ENCODE measurements at places on chromosomes 7 and 10.

- no peak for DNase-seq
Observed at GRCh38 chr10:35415505-35415904, 79.2 kb downstream of the CCNY start.

DNA sequence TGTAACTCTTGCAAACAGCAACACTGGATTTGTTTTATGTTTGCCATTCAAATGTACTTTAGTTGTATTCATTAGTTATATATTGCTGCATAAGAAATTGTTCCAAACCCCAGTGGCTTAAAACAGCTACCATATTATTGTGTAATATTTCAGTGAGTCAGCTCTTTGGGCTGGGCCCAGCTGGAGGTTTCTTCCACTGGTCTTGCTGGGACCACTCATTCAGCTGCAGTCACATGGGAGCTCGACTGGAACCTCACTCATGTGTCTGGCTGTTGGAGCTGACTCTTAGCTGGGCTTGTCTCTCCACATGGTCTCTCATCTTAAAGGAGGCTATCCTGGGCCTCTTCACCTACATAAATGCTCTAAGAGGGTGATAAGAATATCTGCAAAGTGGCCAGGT, 23.2 kb upstream of the PIP4K2A start:
- peak; percentile 44 for DNase-seq

DNA sequence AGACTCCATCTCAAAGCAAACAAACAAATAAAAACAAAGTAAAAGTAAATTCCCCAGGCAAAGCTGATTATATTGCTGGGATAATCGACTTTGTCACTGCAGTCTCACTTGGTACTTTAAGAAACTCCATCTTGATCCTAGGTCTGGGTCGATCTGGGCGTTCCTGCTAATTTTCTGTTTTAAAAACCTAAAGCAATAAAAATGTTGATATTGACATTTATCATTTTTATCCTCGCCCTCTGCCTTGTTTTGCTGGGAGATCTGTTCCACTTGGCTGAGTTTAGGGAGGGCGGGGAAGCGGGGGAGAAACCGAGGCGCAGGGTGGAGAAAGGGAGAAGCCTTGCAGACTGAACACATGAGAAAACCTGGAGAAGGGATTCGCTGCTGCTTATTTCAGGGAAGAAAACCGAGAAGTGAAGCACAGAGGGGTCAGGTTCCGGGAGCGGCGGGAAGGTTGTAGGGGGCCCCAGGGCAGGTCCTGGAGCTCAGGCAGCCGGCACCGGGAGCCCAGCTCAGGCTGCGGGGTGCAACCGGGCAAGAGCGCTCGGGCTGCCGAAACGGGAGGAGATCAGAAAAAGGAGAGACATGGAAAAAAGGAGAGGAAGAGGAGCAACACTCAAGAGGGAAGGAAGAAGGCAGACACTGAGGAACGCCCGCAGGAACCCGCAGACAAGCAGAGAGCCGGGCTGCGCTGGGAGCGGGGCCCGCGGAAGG, 27.3 kb upstream of the KMT2C start:
- DNase-seq = peak; percentile 13

- peak; percentile 57 for DNase-seq
Observed at GRCh38 chr10:49539320-49539885, 482 bp upstream of the ERCC6 start.

DNA sequence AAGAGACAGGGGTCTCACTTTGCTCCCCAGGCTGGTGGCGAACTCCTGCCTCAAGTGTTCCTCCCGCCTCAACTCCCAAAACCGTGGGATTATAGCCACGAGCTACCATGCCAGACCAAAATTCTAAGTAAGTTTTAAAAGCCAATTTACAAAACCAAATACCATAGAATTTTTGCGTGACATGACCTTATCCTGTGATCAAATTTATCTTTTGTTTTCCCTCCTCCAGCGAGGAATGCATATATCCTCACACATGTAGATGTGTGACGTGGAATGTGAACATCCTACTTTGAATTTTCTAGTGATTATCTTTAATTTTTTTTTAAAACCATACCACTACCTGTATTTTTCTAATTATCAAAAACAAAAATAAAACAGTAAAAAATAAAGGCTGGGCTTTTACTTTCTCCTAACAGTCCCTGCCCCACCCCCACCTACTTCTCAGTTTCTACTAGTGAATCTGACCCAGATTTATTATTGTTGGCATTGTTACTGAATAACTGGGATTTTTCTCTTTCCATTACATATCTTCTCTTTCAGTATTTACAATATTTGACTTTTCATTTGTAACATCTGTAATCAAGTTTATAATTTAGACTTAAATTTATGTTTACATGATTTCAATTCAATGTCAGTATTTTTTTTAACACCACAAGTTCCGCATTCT, 26.0 kb downstream of the CYTH3 start:
- DNase-seq = no peak

DNA sequence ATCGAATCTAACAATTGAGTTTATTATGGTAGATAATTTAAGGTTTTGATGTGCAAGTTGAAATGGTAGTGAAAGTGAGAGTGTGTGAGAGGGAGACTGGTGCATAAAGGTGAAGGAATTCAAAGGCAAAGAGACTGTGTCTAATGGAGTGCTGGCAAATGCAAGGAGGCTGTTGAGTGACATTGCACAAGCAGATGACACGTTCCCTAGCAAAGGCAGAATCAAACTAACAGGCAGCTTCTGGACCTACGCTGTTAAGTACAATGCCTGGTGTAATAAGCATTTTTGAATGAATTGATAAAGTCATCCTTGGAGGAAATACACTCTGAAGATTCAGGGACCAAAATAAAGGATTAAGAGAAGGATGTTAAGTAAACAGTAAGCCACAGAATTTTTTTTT, 11.7 kb upstream of the GPR141 start:
- no peak for DNase-seq

GRCh38 chr7:98628418-98628817, 11.3 kb downstream of the NPTX2 start:
- DNase-seq = no peak

GRCh38 chr7:120843109-120843508, 14.8 kb downstream of the TSPAN12 start:
- DNase-seq = no peak

DNA sequence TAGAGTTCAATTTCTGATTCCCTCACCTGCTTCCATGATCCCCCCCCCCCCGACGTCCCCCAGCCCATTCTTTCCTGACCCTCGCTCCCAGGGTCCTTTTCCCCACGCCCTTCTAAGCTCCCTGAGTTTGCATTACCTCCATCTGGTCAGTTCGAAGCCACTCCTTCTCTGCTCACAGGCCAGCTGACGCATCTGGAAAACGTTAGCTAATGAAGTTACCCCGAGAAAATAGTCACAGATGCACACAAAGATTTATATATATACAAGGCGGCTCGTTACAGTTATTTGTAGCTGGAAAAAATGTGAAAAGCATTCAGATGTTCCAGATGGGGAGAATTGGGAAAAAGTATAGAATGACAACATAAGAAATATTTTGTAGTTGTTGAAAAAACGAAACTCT, 630.0 kb upstream of the FOXK1 start:
- no peak for DNase-seq

DNA sequence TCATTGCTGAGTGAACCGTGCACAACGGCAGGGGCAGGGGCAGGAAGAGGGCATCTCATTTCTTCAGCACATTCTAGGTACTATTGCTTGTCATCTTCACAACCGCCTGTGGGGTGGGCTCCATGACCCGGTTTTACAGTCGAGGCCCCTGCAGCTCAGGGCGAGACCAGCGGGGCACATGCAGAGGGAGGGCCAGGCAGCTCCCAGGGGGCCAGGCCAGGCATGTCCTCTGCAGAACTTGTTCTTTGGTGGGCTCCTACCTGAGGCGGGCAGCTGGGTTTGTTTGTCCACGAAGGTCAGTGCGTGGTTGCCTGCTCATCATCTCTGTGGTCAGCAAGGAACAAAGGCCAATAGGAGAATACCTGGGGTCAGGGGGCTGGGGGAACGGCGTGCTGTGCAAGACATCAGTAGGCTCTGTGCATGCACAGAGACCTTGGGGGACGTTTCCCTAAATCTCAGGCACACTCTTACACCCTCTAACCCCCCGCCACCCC, 75.1 kb upstream of the LEP start:
- DNase-seq = no peak

GRCh38 chr10:11213137-11213536, 195.5 kb downstream of the CELF2 start:
- no peak for DNase-seq

GRCh38 chr7:134886353-134887057, 99.8 kb upstream of the AGBL3 start:
- DNase-seq = no peak

GRCh38 chr10:9198611-9199010, 1144.1 kb downstream of the GATA3 start:
- DNase-seq = no peak

DNA sequence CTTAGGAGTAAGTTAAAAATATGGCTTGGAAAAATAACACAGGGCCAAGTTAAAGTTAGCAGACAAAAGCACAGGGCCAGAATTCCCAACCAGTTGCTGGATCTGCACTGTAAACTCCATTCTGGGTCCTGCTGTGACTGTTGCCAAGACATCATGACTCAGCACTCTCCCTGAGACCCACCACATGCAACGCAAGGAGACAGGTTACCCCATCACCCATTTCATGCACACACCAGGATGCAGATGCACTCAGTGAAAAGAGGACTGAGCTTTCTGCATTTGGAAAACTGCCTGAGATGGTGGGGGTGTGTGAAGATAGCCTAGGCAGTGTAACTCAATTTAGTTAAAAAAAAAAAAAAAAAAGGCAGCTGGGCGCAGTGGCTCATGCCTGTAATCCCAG, 97.6 kb upstream of the ZNF438 start:
- DNase-seq = no peak

GRCh38 chr10:48470115-48470892, 134.6 kb downstream of the ARHGAP22 start:
- no peak for DNase-seq
